ENCODE measurements at places on chromosomes 11 and 22. TPM values are rescaled to one million over a fixed set of nuclear protein-coding genes. Genes with fewer than 3 reads are reported as not detected.

Gene PGGHG
- total RNA-seq, result 15.3 TPM

Gene MAPK8IP1
- 7.1 TPM for total RNA-seq

Gene IRAG1
- 123 TPM for total RNA-seq

GRCh38 chr11:1295591-1295990 is 13.8 kb downstream of the TOLLIP start:
- peaks cover 29% of the 10 kb centered on the region for H3K4me1 ChIP-seq
- DNase-seq, result peak; percentile 40
- peaks cover 10% of the 10 kb centered on the region for H3K36me3 ChIP-seq
- H3K27ac ChIP-seq, result no peak overlapping the region

- DNase-seq, result no peak
- no peak overlapping the region for H3K4me3 ChIP-seq
- peaks cover 5% of the 10 kb centered on the region for H3K4me1 ChIP-seq
- H3K27ac ChIP-seq, result no peak overlapping the region
Measured at GRCh38 chr11:1656670-1657069, 27.1 kb downstream of the KRTAP5-5 start.

- H3K36me3 ChIP-seq, result peaks cover 5% of the 10 kb centered on the region
- peaks cover 45% of the 10 kb centered on the region for H3K4me1 ChIP-seq
- DNase-seq, result peak; percentile 78
Measured at GRCh38 chr11:66595245-66595904, 2.4 kb downstream of the CCS start.

All from sigmoid colon (tissue), 7 donors.